Activated naive CD4-positive, alpha-beta T cell treated with anti-CD3 and anti-CD28 coated beads for 36 hours (primary cell): ENCODE measurements at places on chromosomes 6 and 20.

- DNase-seq = no peak
Observed at GRCh38 chr20:28562510-28562898, 2695.0 kb upstream of the DEFB115 start.

DNA sequence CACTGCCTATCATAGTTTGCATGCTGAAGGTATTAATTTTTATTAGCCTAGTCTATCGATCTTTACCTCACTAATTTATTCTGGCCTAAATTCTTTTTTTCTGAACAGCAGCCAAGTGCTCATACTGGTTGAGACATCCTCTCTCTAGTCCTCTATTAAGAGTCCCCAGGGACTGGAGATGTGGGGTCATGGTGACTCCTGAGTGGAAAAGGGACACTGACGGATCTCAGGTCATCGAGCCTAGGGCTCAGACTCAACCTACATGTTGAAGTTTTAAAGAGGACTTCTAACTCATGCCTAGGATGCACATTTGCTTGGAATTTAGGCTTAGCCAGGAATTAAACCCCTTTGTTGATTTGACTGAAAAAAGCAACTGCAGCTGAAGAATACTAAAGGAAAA, 378.1 kb downstream of the BTBD9 start:
- no peak for DNase-seq

DNA sequence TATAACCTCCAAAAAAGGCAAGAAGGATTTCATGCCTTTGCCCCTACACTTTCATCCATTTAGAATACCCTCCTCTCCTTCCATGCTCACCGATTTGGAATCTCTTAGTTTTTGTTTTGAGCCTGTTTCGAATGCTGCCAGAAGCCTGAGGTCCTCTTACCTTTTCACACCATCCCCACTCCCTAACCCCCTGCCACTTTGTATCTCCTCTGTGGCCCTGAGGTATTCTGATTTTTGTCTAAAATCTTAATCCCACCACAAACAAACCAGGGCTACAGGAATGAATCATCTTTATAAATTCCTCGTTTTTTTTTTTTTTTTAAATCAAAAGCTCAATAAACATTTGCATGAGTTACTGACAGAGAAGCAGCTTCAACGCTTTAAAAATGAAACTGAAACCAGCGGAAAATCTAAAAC, 1.6 kb upstream of the RPS12 start:
- no peak for DNase-seq

DNA sequence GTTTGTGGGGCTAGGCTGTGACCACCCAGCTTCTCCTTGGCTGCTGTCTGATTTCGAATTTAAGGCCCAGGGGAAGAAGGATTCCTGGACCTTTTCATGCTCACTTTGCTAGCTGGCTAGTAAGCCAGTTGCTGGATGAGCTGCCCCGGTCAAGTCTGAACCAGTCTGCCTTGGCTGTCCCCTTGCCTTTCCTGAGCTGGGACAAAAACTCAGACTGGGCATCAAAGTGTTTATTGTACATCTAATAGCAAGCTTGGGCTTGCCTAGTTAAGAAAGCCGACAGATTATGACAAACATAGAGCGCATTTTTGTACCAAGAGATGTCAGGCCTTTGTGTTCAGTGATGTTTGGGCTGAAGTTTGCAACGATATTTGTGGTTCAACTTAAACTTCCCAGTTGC, 750 bp upstream of the PAK5 start:
- no peak for DNase-seq

GRCh38 chr20:4151991-4152695, 136.8 kb upstream of the RNF24 start:
- no peak for DNase-seq

DNA sequence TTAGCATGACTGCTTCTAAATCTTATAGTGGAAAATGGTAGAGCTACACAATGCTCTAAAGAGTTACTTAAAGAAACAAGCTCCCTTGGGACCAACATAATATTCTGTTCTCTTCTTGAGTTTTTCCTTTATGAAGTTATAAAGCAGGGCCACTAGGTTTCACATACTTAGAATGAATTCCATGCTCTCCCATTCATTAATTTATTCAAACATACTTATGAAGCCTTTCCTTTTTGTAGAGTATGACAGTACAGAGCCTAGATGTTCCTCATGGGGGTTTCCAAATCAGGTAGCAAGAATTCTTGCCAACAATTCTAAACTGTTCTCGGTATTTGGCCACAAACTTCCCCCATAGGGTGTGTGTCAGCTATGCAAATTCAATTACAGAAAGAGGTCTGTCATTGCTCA, 20.6 kb upstream of the FABP7 start:
- peak; percentile 34 for DNase-seq

GRCh38 chr20:6590891-6591637, 176.4 kb upstream of the BMP2 start:
- no peak for DNase-seq

GRCh38 chr20:21702553-21703470, 2.7 kb upstream of the PAX1 start:
- DNase-seq = peak; percentile 71

DNA sequence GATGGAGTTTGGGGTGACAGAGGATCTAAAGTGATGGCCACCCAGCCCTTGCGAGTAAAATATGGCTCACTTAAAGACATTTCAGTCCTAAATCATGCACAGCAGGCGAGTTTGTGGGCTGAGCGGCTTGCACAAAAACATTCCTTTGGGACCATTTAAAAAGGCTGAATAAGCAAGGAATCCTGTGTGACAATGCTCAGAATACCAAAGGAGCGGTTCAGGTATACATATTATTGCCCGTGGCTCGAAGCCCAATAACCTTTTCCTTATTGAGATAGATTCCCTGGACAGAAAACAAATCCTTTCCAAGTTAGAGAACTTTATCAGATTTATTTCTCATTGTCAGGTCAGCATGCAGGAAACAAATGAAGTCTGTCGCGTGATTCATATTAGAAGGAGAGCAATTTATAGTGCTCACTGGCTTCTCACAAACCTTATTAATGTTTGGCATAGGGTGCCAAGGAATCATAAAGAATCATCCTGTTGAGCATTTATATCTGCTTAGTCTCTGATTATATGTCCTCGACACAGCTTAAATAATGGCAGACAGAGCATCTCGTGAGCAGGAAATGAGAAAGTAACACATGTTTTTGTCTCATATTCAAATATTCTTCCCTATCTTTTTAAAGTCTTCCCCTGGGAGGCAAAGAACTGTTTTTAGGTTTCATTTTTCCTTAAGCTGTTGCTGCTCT, 121.3 kb downstream of the TRMT11 start:
- DNase-seq = no peak

GRCh38 chr20:23094927-23095326, 8.8 kb upstream of the CD93 start:
- DNase-seq = no peak

DNA sequence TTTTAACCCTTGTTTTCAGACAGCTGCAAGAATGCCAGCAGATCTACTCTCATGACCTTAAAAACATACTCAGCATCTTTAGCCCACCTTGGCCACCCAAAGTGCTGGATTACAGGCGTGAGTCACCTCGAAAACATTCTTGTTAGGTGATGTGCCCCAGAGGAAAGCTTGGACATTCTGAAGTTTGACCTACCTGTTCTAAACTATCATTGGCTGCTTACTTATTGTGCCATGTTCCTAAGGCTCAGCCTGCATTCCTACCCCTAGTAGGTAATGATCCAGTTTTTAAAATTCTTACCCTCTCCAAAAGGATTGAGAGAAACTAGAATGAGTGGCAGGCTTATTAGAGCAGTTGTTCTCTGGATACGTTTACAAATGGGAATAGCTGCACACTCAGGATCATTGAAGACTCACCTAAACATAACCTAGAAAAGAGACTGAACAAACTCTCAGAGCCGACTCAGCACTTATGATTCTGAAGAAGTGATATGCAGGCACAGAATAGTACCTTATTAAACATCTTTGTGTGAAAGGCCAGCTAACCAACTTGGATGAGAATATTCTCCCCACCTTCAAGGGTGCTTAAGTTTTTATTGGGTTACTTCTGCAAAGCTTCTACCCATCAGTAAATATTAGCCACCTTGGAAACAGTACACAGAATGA, 362.1 kb downstream of the NRN1 start:
- no peak for DNase-seq

DNA sequence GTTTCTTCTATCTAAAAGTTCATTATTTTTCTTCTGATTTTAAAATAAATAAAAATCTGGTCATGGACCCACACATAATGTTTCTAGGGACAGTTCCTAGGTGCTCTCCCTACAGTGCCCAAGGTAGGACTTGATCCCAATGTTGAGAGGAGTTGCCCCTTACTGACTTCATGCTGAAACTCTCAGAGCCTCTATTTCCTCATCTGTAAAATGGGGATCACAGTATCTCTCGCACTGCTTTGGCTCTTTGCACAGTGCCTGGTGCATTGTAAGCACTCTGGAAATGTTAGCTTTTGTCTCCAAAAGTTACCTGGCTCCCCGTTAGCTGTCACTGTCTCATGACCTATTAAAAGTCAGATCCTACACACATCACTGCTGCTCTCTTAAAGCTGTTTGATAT, 205.5 kb downstream of the TSHZ2 start:
- DNase-seq = no peak

GRCh38 chr20:49445176-49445575, 37.3 kb downstream of the KCNB1 start:
- no peak for DNase-seq

DNA sequence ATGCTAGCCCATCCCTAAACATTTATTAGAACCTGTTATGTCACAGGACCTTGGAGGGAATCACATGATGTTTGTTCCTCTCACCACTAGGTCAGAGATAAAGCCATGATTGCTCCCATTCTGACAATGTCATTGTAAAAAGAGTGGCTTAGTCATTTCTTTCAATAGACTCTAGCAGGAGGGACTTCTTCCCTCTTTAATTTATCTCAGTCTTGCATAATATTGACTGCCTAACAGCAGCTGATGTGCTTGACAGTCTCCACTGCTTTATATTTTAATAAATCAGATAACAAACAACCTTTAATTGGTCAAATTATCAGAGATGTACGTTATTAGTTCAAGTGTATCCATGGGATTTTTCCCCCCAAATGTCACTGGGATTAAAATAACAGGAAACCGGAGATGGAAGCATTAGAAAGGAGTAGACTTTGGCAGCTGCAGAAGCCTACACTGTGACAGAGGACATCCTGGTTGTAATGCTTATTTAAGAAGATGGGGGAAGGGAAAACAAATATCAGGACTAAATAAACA, 39.6 kb downstream of the LAMA4 start:
- DNase-seq = no peak

GRCh38 chr6:111573131-111573883, 32.4 kb downstream of the TRAF3IP2 start:
- no peak for DNase-seq

GRCh38 chr6:135117413-135117968, 62.9 kb upstream of the HBS1L start:
- peak; percentile 52 for DNase-seq

DNA sequence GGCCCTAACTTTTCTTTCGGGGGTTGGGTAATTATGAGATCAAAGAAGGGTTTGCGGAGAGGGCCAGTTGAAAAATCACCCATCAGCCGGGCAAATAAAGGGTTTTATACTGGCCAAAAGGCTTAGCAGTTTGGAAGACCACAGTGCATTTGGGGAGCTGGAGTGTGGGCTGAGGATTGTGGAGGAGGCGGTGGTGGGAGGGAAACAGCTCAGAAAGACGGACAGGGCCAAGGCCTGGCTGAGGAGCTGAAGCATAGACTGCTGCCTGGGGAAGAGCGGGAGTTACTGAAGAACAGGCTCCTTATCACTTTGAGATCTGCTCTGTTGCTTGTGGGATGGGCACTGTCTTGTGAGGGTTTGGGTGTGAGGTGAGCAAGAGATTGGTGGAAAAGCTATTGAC, 144.2 kb downstream of the CARMIL1 start:
- DNase-seq = no peak

GRCh38 chr6:151087861-151088598, 151.7 kb upstream of the AKAP12 start:
- no peak for DNase-seq

DNA sequence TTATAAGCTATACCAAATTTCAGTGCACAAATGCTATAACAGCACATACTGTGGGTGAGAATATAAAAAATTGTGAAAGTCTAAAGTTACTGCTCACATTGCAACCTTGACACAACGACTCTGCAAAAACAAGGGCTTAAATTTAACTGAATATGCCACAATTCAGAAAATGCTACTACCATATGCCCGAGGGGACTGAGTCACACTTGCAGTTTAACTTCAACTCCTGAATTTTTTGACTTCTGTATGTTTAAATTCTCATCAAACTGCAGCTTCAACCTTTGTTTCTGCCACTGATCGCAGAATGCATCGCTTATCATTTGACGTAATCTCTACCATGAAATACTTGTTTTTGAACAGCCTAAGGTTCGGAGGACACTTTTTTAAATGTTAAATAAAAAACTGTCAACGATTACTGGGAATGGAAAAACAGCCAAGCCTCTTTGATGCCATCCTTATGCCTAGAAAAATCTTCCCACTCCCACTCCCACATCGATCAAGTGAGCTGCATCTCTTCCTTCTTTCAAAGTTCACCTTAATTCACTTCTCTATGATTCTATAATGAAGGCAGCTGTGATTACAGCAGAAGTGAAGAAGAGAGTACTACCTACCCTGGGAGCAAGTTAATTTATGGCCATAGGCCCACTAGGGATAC, 136.5 kb downstream of the ATXN1 start:
- no peak for DNase-seq

GRCh38 chr20:34871966-34872621, 562 bp downstream of the GGT7 start:
- no peak for DNase-seq

GRCh38 chr20:48401359-48401758, 426.4 kb downstream of the PREX1 start:
- DNase-seq = no peak

GRCh38 chr6:56756219-56756789, 113.6 kb upstream of the DST start:
- DNase-seq = no peak

DNA sequence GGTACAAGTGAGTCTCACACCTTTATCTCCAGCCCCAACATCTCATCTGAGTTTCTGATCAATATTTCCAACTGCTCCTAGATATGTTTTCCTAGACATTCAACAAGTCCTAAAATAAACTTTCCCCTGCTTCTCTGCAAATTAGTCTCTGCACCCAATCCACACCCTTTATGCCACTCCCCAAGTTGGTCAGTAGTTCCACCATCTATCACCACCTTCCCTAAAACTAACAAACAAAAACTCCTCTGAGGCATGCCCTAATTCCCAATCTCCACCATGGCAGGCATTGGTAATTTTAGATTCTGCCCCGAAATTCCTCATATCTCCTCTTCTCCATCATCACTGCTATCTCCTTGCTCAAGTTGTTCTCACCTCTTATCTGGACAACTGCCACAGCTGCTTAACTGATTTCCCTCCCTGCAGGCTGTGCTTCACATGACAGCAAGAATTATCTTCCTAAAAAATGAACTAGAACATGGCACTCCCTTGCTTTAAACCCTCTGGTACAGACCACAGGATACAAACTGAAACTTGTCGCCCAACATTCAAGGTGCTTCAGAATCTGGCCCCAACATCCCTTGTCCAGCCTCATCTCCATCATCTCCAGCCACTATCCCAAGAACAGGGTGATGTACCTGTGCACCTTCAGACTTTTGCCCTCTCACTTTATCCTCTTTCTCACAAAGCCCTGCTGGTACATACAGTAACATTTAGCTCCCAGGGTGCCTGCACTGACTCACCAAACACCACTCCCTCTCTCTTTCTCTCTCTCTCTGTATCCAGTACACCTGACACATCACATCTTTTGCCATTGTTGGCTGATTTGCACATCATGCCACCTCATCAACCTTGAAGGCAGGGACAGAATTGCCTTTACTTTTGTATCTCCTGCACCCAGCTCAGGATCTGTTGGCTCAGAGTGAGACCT, 55.5 kb downstream of the ZHX3 start:
- DNase-seq = no peak

GRCh38 chr6:14705841-14706377, 540.0 kb upstream of the JARID2 start:
- DNase-seq = no peak
